ENCODE measurements at places on chromosomes 13 and 19.

DNA sequence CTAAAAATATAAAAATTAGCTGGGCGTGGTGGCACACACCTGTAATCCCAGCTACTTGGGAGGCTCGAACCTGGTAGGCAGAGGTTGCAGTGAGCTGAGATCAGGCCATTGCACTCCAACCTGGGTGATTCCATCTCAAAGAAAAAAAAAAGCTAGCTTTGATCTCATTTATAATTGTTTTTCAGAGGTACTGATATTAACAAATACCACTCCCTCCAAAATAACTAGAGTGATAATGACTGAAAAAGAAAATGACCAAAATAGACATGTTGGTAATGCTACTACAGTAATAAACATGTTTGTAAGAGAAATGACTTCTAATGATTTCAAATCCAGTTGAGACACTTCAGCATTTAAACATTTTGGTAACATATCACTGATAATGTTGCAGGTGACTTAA, 13.0 kb downstream of the PDCD5 start:
- DNase-seq, result no peak

DNA sequence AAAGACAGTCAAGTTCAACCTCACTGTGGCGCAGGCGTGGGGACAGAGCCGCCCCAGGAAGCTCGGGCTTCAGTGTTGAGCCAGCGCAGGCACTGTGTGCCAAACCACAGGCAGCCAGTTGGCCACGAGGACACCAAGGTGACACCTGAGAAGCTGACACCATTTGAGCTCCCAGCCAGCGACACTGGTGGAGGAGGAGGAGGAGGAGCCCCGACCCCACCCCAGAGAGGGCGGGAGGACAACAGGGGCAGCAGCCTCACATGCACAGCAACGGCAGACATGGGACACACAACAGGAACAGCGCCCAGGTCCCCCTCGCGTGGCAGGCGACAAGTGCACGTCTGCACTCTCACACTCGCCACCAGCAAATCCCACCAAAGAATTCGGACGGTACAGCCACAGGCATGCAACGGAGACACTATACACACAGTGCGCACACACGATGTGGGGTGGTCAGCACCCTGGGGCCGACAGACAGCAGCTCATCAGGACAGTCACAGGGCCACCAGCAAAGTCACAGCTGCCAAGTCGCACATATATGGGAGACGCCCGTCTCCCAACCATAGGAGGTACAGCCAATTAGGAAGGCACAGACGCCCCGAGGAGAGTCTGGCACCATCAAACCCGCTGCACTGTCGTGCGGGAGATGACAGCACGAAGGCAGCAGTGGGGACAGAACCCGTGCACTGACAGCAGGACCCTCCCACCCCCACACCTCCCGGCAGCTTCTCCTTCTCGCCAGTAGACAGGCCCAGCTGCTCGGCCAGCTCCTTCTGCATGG, 3.4 kb downstream of the EIF3G start:
- DNase-seq, result no peak

- DNase-seq, result no peak
Observed at GRCh38 chr19:29395111-29395733, 130.6 kb upstream of the VSTM2B start.

GRCh38 chr19:6599866-6600454, 9.0 kb upstream of the CD70 start:
- DNase-seq, result no peak

GRCh38 chr19:14553939-14554243, 18.0 kb downstream of the NDUFB7 start:
- no peak for DNase-seq

DNA sequence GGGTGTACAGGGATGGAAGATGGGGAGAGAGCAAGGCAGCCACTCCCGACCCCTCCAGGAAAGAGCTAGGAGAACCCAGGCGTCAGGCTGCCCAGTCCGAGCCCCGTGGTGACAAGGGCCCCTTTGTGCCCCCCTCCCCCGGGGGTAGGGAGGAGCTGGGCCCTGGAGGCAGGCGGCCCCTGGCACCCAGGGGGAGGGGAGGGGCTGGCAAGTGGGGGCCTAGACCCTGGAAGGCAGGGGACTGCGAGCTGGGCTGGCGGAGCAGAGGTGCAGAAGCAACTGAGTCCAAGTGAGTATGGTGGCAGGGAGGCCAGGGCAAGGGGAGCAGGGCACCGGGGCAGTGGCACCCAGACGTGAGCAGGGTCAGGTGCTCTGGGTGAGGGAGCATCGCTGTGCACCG, at the start of gene MAG:
TSS of gene MAG (plus strand) at position 246 of the 400 bp plus-strand sequence. CDS start 3,248 bp downstream, outside the sequence.
- no peak for DNase-seq

DNA sequence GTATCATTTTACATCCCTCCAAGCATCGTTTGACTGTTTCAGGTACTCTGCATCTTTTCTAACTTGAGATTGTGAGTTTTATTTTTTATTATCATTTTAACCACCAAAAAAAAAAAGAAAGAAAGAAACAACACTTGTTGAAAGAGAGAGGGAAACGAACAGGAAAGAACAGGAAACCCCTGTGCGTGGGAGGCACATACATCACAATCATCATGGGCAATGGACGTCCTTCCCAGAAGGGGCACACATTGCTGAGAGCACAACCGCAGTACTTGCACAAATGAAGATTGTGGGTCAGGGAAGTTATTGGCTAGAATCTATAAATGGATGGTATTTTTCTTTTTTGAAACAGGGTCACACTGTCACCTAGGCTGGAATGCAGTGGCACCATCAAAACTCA, 1.7 kb downstream of the CLC start:
- no peak for DNase-seq

DNA sequence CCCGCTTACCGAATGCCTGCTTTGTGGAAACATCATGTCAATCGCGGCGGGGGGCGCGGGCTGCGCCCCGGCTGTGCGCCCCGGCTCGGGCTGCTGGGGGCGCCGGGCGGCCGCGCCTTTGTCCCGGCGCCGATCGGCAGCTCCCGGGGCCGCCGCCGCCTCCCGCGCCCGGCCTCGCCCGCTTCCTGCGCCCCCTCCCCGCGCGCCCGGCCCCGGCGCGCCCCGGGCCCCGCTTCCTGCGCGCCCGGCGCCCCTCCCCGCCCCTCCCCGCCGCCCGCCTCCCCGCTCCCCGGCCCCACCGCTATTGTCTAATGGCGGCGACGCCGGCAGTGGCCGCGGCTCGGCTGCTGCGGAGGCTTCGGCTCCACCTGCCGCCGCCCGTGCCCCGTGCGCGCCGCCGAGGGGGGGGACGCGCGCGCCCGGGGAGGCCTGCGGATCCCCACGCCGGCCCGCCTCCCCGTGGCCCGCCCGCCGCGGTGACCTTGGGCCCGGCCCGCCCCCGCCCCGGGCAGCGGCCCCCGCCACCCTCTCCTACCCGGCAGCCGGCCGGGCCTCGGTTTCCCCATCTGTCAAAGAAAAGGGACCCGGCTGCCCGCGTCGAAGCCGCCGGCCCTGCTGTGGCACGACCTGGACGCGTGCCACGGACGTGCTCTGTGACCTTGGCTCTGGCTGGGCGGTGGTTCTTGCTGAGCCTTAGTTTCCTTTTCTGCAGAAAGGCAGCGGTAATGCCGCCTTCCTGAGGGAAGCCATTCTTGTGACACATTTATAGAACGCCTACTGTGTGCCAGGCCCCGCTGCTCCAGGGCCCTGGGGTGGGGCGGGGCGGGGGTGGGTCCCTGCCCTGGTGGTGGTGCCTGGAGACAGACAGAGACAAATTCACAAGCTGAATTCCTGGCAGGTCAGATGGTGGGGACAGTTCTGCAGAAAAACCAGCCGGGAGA, at the start of gene TLE5:
TSS of gene TLE5 (minus strand) at position 331 of the 941 bp plus-strand sequence. CDS start at position 36, 295 bp downstream.
- DNase-seq, result peak; percentile 79

DNA sequence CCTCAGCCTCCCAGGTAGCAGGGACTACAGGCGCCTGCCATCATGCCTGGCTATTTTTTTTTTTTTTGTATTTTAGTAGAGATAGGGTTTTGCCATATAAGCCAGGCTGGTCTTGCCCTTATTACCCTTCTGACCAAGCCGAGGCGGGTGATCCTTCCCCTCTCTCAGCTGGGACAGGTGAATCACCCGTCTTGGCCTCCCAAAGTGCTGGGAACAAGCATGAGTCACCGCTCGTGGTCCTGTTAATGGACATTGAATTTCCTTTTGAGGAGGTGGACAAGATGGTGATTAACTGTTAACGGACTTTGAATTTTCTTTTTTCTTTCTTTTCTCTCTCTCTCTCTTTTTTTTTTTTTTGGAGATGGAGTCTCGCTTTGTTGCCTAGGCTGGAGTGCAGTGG, 10.6 kb downstream of the CD70 start:
- DNase-seq, result no peak

GRCh38 chr13:67946131-67946530, 716.0 kb upstream of the PCDH9 start:
- DNase-seq, result no peak

DNA sequence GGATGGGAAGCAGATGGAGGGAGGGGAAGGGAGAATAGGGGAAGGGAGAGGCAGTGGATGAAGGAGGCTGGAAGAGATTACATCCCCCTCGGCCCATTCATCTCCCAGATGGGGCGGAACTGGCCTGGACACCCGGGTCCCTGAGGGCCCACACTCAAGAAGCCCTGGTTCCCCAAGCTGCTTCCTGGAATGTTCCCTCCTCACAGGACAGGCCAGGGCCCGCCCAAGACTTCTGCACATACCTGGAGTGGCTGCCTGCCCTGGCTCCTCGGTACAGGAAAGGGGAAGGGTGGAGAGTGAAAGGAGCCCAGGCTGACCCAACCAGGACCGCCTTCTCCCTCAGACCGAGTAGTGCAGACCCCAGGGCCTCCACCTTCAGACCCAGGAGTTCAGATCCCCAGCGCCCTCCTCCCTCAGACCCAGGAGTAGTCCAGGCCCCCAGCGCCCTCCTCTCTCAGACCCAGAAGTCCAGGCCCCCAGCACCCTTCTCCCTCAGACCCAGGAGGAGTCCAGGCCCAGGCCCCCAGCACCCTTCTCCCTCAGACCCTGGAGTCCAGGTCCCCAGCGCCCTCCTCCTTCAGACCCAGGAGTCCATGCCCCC, 489 bp downstream of the NTF4 start:
- DNase-seq, result no peak

DNA sequence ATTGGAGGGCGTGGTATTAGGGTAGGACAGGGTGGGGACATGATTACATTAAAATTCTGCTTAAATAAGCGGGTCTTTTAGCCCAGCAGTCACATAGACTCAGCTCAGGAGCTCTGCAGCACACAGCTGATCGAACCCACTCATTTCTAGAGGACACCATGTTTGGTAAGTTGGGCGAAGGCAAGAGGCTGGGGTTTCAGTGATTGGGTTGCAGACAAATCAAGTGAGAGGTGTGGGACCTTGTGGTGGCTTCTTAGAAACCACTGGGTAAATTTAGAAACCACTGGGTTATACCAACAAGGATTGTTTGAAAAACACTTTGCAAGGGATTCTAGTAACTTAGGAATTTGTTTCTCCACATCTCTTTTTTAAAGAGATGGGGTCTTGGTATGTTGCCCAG, at the start of gene LEUTX:
TSS of gene LEUTX (plus strand) at position 92 of the 400 bp plus-strand sequence. CDS start at position 159, 67 bp downstream.
- DNase-seq, result no peak

DNA sequence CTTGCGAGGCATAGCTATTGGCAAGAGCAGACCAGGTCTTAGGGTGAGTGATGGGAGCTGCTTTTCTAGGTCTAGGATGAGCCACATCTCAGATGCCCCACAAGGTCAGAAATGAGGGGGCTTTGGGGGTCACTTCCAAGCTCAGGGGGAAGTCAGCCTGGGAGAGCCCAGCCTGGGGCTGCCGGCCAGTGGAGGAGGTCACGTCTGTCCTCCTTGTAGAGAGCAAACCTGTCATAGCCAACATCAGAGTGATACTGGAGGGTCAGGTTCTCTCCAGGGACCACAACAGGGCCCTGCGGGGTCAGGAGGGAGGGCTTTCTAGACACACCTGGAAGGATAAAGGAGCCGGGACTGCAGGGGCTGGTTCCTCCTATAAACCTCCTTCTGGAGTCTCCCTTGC, 2.4 kb downstream of the LILRA5 start:
- DNase-seq, result no peak

GRCh38 chr13:32822771-32823170, 193.5 kb upstream of the KL start:
- no peak for DNase-seq

- no peak for DNase-seq
Observed at GRCh38 chr19:55947532-55947931, at the start of gene NLRP8. TSS of gene NLRP8 (plus strand) at chr19:55947832.

- DNase-seq, result no peak
Observed at GRCh38 chr13:66033924-66034323, 1196.2 kb downstream of the PCDH9 start.
